Fibroblast of skin of right biceps (primary cell): ENCODE measurements at places on chromosomes 2 and 18.

DNA sequence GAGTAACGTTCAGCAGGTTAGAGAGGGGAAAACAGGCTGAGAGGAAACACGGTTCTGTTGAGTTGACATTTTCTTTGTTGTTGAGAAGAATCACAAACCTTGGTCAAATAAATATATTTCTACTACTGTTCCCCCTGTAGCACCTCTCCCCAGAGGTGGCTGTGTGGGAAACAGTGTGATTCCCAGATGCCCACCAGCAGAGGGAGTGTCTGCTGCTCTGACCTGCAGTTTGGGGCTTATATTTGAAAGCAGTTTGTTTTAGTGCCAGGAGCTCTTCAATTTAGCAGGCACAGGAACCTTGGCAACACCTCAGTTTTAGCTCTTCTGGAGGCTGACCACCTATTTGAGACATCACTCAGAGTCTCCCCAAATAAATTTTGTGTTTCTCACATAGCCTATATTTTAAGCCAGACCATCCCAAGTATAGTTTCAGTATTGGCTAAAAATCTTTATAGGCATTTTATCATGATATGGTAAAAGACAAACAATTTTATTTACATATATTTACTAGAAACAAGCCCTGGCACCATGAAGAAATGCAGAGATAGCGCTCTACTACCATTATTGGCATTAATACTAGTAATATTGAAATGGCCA is 75.7 kb downstream of the PIK3C3 start:
- peak; percentile 22 for DNase-seq

DNA sequence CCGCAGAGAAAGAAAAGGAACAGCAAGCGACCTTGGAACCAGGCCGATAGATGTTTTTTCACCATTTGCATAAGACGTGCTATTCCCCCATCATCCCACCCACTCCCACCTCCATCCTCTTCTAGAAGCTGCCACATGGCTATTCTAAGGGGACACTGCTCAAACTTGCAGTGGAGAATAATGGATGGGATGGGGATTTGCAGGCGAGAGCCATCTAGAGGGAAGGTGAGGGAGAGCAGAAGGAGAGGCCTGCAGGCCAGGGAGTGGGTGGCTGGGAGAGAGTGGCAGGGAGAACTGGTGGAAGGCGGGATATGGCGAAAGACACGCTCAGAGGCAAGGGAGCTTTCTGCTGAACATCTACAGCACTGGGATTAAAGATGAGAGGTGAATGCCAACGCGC is 84.9 kb downstream of the MAPK4 start:
- peak; percentile 17 for DNase-seq

DNA sequence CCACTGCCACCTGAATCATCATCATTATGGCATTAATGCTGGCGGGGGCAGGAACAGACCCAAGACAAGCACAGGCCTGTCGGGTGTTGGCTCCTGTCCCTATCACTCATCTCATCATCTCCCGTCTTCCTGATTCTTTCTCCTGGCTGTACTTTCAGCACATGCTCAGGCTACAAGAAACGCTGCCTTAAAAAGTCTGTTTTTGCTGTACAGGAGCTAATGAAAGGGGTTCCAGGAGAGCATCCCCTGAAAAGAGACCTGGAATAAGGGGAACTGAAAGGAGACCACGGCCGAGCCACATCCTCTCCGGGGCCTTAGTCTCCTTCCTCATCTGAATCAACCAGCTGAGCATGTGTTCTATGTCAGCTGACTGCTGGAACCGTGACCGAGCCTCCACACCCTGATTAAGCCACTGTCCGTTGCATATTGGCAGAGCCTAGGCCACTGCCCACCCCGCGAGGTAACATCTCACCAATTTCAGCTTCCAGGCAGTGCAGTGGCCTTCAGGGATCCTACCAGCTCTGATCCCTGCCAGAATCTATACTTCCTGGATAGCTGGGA is 62.6 kb downstream of the DNMT3A start:
- peak; percentile 22 for DNase-seq

DNA sequence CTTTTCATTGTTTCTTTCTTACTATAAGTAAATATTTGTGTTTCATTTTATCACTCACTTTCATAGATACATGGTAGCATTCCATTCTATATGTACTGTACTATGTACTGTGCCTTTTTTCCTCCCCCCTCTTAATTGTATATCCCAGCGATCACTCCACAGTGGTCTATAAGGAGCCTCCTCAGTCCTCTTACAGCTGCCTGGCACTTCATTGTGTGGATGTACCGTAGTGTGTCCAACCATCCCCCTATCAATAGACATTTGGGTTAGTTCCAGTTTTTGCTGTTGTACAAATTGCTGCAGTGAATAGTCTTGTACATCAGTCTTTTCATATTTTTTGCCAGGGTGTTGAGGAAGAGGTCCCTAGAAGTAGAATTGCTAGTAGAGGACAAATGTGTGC is 21.4 kb upstream of the DRC1 start:
- DNase-seq, result no peak

- no peak for DNase-seq
Measured at GRCh38 chr2:222295368-222296062, 3.3 kb downstream of the PAX3 start.

DNA sequence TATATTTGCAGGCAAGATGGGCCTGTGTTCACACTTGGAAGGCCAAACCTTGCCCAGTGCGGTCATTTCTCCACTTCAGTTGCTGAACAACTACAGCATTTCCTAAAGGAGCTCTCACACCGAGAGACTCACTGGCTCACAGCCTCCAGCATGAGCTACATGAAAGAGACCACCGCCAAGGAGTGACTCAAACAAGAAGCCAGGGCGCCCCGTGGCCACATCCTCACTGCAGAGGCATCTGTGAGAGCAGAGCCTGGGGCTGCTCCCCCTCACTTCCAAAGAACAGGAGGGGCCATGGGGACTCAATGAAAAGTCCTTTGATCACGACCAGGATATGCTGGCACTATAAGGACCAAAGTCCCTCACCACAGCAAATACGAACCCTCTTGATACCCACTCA is 50.0 kb downstream of the TMEM163 start:
- no peak for DNase-seq

DNA sequence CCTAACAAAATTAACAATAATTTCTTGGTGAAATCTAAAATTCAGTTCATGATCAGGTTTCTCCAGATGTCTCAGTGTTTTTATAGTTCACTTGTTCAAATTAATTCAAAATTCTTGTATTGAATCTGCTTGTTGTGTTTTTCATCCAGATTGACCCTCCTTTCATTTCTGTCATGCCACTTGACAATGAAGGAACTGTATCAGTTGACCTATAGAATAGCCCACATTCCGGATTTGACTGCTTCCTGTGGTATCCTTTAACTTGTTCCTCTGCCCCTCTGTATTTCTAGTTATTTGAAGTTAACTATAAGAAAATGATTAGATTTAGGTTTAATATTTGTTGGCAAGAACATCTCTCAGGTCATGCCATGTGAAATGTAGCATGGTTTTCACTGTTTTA is 53.3 kb downstream of the TWSG1 start:
- no peak for DNase-seq
